ENCODE measurements at places on chromosomes 2 and 18.
A peak's percentile ranks its signal among the peaks of the same experiment; 100 is the strongest.

GRCh38 chr2:151381266-151381665, 23.9 kb downstream of the TNFAIP6 start:
- DNase-seq, result no peak

GRCh38 chr2:224973112-224974016, 68.9 kb downstream of the DOCK10 start:
- DNase-seq, result peak; percentile 34

DNA sequence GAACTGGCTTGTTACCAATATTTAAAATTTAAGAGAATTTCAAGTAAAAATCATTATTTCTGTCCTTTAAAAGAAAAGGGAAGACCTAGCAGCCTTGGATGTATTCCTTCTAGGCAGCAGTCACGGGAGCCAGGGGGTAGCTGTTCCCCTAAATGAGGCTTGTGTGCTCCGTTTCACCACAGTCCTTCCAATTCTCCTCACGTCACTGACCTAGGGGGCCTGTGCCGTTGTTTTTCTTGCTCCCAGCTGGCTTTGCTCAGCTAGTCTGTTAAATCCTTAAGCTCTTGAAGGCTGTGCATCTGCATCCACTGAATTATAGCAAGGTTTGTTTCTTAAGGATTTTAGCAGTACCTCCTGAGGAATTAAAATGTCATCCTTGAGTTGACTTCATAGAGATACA, 9.9 kb downstream of the KLHL23 start:
- DNase-seq, result no peak

GRCh38 chr2:11498543-11499034, 32.6 kb upstream of the E2F6 start:
- DNase-seq, result no peak

- no peak for DNase-seq
Measured at GRCh38 chr2:43444989-43445645, 150.7 kb downstream of the THADA start.
